ENCODE measurements at places on chromosomes 5 and 9.

- no peak for DNase-seq
- H3K4me3 ChIP-seq: no peak overlapping the region
- peaks cover 13% of the 10 kb centered on the region for H3K36me3 ChIP-seq
- H3K4me1 ChIP-seq: no peaks in the 10 kb centered on the region
These were observed 283.1 kb downstream of the ADAMTS6 start for GRCh38 chr5:65198456-65199120.

DNA sequence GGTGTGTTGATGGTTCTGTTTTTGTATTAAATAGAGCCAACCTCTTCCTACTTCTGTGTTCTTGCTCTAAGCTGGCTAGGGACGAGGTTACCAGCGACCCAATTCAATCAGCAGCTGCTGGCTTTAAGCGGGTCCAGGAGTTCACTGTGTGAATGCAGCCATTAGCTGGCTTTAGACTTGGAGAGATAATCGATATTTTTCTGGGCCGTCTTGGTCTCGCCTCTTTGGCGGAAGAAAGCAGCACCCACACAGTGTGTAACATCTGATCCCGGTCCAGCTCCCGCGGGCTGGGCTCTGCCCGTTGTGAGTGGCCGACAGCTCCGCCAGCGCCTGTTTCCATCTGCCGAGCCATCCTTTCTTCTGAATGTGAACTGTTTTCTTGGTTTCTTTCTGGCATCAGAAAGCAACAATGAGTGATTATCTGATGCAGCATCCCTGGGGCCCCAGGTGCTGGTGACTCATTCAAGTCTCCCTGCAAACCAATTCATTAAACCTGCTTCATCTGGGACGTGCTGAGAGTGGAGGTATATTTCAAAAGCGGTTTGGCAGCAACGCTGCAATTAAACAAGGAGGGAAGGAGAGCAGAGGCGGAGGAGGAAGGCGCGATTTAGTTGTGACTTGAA, 90.8 kb upstream of the IRX4 start:
- no peak for DNase-seq
- peaks cover 17% of the 10 kb centered on the region for H3K27me3 ChIP-seq
- no peak overlapping the region for H3K4me3 ChIP-seq
- H3K4me1 ChIP-seq: no peaks in the 10 kb centered on the region

- H3K27me3 ChIP-seq: peaks cover 6% of the 10 kb centered on the region
- peaks cover 6% of the 10 kb centered on the region for H3K4me1 ChIP-seq
- no peak overlapping the region for H3K4me3 ChIP-seq
- no peaks in the 10 kb centered on the region for H3K36me3 ChIP-seq
- no peak overlapping the region for H3K27ac ChIP-seq
These were observed 1.9 kb downstream of the LRRC14B start for GRCh38 chr5:192970-193831.

DNA sequence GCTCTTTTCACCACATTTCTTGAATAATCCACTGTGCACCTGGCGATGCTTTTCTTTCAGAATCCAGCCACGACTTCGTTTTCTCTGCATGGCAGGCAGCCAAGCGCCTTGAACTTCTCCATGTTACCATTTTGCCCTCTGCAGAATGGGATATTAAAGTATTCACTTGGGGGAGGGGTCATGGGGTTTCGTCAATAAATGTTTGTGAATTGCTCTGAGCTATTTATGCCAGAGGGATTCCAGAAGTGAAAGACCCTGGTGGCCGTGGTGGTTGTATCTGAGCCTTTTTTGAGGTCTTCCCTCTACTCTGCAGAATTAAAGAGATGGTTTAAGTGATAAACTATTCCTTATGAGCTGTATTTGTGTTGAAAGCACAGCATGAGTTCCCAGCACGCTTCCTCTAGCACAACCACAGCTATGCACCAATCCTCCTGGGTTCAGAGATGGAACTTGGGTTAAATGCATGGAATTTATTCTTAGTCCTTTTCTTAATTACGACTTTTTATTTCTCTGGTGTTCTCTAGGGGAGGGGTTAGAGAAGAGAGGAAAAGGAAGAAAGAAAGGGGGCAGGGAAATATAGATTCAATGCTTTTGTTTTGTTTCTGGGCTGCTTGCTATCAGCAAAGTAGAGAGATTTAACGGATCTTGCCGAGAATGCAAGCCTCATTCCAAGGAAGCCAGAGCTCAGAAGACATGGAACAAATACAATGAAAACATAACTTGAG, 478.2 kb upstream of the TNC start:
- H3K4me3 ChIP-seq: no peak overlapping the region
- no peak for DNase-seq
- peaks cover 25% of the 10 kb centered on the region for H3K27me3 ChIP-seq
- no peaks in the 10 kb centered on the region for H3K36me3 ChIP-seq

GRCh38 chr9:82791692-82792091, 271.2 kb downstream of the RASEF start:
- no peaks in the 10 kb centered on the region for H3K36me3 ChIP-seq
- no peak overlapping the region for H3K27ac ChIP-seq
- peaks cover 7% of the 10 kb centered on the region for H3K27me3 ChIP-seq

Data from naive thymus-derived CD8-positive, alpha-beta T cell (primary cell).